Stimulated activated CD8-positive, alpha-beta memory T cell treated with anti-CD3 and anti-CD28 coated beads, Interleukin-15, amount 100 ng/mL, for 1 hour (primary cell): ENCODE measurements at places on chromosomes 7 and 10.

DNA sequence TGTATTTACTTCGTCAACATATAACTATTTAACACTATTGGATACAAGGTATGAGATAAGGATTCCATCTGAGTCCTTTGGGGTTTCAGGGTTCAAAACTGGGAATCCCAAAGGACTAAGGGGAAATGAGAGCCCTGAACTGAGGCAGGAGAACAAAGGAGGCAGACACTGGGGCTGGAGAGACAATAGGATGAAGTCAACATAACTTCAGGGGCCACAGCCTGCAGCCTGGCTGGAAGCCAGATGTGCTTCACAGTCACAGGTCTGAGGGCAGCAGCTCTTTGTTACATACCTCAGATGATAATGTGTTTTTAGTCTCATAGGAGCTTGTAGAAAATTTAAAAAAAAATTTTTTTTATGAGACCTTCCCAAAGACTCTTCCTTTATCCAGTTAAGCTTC, 73.3 kb downstream of the NRF1 start:
- DNase-seq, result no peak

GRCh38 chr10:113459626-113460280, 93.1 kb upstream of the HABP2 start:
- no peak for DNase-seq

DNA sequence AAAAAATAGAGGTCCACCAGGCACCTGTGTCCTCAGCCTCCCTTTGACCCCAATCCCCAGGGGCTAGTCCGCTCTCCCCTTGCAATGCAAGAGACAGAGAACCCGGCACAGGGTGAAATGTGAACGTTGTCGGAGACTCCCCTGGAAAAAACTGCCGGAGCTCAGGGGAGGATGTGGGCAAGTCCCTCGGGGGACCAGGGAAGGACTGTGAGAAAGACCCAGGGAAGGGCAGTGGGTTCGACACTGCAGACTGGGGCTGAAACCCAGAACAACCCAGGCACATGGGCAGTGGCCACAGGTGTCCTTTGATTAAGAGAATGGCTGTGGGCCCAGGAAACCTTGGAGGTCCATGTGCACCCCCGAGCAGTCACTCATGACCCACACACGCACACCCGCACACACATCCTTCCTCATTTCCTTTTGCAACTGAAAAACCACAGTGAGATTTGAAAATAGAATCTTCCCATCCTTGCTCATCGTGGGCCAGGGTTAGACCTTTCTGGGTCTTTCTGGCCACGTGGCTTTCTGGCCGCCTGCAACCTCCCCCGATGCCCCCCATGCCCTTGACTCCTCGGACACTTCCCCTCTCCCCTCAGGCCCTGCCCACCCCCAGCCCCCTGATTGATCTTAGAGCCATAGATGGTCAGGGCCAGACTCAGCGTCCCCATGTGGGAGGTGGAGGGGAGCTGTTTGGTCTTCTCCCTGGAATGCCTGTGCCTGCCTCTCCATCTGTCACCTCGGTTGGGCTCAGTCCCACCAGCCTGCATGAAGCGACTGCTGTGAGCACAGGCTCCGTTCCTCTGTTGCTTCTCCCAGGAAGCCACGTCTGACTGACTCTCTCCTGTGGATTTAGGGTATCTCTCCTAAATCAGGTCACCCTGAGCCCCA, 7.9 kb downstream of the LAT2 start:
- no peak for DNase-seq

- no peak for DNase-seq
Measured at GRCh38 chr10:17109475-17110207, 20.0 kb downstream of the CUBN start.

DNA sequence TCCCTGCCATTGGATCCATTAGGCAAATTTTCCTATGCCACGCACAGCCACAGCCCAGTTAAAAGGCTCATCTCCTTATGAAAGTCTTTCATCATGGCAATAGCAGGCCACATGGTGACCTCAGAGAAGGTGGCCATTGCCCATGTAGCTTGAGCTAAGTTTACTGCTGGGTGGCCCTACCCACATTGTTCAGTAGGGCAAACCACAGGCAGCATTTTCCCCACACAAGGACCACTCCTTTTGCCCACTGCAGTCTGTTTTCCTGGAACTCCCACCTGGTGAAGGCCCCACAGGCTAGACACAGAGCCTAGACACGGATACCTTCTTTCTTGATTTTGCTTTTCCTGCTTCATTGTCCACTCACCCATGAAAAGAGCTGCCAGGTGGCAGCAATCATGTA, 101.5 kb upstream of the NPVF start:
- no peak for DNase-seq

DNA sequence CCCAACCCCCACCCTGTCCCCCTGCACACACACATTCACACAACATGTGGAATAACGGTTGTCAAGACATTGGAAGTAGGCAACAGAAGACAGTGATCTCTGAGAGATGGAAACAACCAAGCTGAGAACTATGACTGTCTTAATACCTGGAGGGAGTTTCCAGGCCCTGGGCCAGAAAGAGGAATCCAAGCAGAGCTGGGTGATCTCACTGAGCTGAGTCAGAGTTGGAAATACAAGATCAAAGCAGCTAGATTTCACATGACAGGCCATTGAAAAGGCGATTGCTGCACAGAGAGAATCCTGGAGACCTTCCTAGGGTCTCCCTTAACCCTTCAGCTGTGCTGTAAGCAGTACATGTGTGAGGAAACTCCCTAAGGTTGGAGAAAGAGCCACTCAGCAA, 165.8 kb upstream of the PRSS1 start:
- no peak for DNase-seq

DNA sequence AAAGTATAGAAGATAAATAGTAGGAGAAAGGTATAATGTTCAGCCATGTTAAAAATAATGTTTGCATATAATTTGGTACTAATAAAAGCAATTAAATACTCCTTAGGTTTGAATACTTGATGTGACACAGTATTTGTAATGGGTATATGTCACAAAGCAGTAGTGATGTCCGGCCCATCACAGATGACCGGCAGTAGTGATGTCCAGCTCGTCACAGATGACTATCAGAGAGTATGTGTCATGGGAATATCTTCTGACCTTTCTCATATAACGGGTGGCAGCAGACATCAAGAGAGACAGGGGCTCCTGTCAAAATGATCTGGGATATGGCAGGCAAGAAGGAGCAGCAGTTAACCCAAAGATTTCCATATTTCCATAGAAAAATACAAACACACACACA, 477.4 kb upstream of the KLF6 start:
- DNase-seq, result no peak

GRCh38 chr10:43811871-43812270, 163.2 kb upstream of the ZNF32 start:
- no peak for DNase-seq

- DNase-seq, result no peak
Measured at GRCh38 chr7:105650382-105650970, 69.2 kb upstream of the EFCAB10 start.

DNA sequence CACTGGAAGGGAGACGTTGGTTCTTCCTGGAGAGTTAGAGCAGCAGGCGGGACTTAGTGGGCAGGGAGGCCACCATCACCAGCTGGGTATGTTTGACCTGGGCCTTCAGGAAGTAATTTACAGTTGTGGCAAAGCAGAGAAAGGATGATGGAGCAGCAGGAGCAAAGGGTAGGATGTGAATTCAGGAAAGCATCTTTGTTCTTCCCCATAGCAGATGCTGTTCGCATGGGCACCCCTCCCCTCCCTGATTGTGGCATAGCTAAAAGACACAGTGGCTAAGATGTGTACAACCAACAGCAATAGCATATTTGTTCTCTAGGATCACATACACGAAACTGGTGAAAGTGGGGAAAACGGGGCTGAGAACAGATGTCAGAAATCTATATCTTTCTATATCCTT, 56.3 kb upstream of the ITPRID1 start:
- no peak for DNase-seq

- no peak for DNase-seq
Measured at GRCh38 chr7:5083311-5083711, 37.7 kb downstream of the RBAK start.

DNA sequence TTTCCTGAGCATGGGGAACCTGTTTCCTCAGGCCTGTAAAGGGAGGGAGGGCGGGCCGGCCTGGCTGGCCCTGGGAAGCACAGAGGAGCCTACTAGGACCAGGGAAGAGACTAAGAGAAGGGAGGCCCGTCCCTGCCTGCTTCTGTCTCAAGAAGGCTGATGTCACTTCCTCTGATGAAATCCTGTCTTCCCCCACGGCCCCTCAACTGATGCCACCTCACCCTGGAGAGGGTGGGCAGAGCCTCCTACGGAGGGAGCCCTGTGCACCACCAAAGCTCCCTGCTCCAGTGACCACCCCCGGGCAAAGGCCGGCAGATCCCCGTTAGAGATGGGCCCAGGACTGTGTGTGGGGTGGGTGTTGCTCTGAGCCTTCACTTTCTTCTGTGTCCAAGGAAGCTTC, 1.0 kb upstream of the PILRA start:
- no peak for DNase-seq
